ENCODE measurements at places on chromosomes 13 and 19.
A peak's percentile ranks its signal among the peaks of the same experiment; 100 is the strongest.

GRCh38 chr19:46697204-46697960 is 19.5 kb downstream of the PRKD2 start:
- DNase-seq = peak; percentile 85

GRCh38 chr13:26509491-26509890 is 48.0 kb upstream of the WASF3 start:
- no peak for DNase-seq

DNA sequence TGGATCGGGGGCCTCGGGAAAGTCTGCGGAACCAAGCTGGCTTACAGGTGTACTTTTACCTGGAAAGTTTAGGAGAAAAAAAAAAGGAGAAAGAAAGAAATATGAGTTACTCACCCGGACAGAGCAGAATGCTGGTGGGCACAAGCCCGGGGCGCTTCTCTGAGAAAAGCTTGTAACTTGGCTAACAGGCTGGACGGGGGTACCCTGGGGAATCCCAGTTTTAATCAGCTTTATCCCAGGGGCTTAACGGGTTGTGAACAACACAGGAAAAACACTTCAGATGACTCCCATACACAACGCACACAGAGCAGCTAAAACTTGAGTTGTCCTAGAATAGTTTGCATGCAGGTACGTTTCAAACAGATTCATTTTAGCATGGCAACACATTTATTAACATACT is 37.3 kb downstream of the KLF2 start:
- DNase-seq = no peak

- no peak for DNase-seq
Observed at GRCh38 chr13:45718063-45718462, 15.9 kb downstream of the CBY2 start.

All from heart left ventricle (tissue), 16 donors.